NCI-H510A treated with DMSO at 0.1 percent for 48 hours (cell line): ENCODE measurements at places on chromosomes 11 and 22.

DNA sequence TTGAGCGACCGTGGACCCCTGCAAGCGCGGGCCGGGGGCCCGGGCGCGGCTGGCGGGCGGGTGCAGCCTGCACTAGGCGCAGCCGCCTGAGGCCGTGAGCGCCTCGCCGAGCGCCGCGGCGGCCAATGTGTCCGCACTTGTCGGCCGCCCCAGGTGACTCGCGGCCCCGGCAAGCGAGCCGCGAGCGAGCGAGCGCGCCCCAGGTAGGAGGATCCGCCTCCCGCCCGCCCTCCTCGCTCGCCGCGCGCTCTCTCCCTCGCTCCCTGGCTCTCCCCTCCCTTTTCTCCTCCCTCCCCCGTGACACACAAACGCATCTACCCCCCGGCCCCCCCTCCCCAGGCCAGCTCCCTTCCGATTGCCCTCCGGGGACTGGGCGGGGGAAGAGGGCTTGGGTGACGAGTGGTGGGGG is at the start of gene WNT7B:
TSS of gene WNT7B (minus strand) at position 160 of the 409 bp plus-strand sequence. CDS start 408 bp downstream, outside the sequence.
- DNase-seq, result peak; percentile 41

- DNase-seq, result peak; percentile 87
These were observed 8.6 kb downstream of the MRPL11 start for GRCh38 chr11:66429983-66430602.

GRCh38 chr11:110335358-110335757 is 38.9 kb upstream of the RDX start:
- no peak for DNase-seq

DNA sequence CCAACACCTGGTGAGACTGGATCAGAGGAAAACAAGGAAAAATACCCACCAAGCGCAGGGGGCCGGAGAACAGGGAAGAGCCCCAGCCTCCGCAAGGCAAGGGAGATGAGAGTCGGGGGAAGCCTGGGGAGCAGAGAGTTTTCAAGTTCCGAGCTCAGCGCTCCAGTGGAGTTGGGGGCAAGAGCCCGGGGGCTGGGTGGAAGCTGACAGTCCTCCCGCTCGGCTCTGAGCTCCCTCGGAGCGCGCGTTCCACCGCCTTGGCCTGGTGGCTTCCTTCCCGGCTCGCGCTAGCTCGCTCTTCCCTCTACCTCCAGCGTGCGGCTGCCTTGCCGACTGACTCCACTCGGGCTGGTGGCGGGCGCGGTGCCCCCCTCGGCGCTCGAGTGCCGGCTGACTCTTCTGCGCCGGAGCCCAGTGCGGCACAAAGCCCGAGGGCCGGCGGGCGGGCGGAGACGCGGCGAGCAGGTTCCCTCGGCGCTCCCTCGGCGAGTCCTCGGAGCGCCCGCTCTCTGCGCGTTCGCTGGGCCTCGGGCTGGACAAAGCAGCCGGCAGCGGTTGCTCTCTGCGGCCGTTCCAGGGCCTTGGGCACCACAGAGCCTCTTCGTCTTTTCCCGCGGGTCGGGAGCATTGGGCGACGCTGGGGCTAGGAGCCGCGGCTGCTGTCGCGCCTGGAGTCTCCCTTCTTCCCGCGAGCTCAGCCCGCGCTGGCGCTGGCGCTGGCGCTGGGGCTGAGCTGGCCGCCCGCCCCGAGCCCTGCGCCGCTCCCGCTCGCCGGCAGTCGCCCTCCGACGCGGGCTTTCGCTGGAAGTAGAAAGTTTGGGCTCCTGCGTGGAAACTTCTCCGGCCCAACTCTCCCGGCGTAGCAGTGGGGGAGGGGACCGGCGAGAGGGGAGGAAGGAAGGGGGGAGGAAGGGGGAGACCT is 1.0 kb downstream of the PAX6 start:
- DNase-seq, result no peak

GRCh38 chr22:26756675-26757293 is 99.4 kb downstream of the MIAT start:
- no peak for DNase-seq

- DNase-seq, result no peak
These were observed 60.8 kb upstream of the ZBED5 start for GRCh38 chr11:10918698-10919097.

GRCh38 chr11:11186249-11186648 is 166.8 kb downstream of the CSNK2A3 start:
- no peak for DNase-seq
